ENCODE measurements at places on chromosomes 2 and 18. TPM values are rescaled to one million over a fixed set of nuclear protein-coding genes. Genes with fewer than 3 reads are reported as not detected.

YIPF4 gene
- 34.5 TPM for total RNA-seq

GRCh38 chr2:182447163-182447562 is 20.3 kb upstream of the PDE1A start:
- no peak for DNase-seq

GRCh38 chr2:30276455-30276911 is 45.1 kb downstream of the LBH start:
- DNase-seq, result no peak

DNA sequence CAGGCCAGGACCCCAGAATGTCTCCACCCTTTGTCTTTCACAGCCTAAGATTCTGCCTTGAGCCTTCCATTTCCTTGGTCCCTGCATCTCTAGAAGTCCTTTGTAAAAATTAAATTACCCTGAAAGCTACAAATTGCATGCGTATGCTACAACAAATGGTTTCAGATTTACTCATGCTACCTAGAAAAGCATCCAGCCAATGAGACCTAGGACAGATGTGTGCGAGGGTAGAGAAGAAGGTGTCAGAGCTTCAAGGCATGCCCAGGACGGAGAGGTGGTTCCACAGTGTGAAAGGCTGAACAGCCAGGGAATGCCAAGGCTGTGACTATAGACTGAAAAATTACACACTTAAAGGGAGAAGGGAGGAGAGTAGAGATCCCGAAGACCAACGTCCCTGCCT is 40.2 kb downstream of the CCBE1 start:
- no peak for DNase-seq

DNA sequence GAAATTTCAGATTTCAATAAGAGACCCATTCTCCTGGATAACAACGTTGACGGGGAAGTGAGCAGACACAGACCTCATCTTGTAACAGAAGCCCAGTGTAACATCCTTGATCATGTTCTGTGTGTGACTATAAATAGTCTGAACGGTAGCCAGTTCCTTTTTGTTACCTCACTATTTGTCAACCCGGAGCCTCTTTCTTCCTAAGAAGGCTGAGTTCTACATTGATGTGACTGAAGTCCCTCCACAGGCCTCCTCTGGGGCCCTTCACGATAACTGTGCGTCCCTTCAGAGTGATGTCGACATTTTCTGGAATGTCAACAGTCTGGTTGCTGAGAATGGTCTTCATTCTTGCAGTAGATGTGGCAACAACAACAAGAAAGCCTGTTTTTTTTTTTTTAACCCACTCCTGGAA is 6.3 kb upstream of the PLEKHM3 start:
- DNase-seq, result no peak

- DNase-seq, result no peak
Measured at GRCh38 chr2:190607014-190607597, 41.8 kb upstream of the NAB1 start.

GRCh38 chr18:65398347-65399075 is 352.3 kb upstream of the CDH7 start:
- DNase-seq, result no peak

DNA sequence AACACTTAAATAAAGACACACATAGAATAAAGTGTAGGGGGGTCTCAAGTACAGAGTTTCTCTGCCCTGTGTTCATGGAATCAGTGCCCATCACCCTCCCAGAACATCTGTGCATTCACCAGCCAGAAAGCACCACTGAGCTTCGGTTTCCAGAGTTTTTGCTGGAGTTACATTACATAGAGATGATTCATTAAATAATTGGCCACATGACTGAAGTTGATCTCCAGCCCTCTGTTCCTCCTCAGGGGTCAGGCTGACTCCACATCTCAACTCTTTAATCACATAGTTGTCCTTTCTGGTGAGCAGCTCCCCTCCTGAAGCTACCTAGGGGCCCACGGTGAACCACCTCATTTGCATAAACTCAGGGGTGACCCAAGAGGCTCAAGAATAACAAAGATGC is 129.8 kb downstream of the METTL4 start:
- DNase-seq, result no peak

GRCh38 chr2:37654932-37655841 is 16.3 kb downstream of the CDC42EP3 start:
- DNase-seq, result no peak
